Stimulated activated CD4-positive, alpha-beta T cell treated with anti-CD3 and anti-CD28 coated beads, Interleukin-1b, Interleukin-23, amount 100 ng/mL, for 1 hour (primary cell): ENCODE measurements at places on chromosomes 5 and 9.

DNA sequence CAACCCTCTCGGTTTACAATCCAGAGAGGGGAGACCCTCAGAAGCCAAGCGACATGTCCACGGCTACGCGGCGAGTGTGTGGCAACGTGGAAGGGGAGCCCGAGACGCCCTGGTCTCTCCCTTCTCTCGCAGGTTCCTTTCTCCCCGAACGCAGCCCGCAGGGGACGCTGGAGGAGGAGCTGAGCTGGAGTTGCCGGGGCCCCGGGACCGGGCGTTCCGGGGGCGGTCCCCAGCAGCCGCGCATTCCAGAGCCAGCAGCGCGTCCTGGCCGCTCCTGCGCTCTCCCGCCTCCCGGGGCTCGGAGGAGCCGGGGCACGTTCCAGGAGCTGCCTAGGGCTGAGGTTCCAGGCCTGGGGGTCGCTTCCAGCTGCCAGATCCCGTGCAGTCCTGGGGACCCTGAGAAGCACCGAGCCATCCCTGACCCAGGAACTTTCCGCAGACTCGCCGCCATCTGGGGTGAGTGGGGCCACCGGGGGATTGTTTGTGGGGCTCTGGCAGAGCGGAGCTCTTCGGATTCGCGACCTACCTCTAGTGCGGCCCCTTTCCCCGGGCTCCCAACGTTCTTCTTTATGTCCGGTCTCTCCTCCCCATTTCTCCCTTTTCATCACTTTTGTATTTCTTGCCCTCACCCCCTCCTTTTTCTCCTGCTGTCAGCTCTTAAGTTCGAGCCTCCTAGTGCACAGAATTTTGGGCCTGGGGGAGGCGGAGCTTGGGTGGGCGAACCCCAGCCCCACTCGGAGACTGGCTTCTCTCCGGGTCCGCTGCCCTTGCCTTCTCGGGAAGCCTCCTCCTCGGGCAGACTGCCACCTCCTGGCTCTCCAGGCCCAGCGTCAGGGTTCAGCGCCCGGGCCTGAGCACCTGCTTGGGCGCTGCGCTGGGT is at the start of gene SMIM3:
Gene SMIM3, plus strand, starts transcription at position 241 of the 880 bp plus-strand sequence. CDS start 16,684 bp downstream, outside the sequence.
- DNase-seq = no peak

GRCh38 chr9:83934569-83935275 is 13.5 kb upstream of the KIF27 start:
- no peak for DNase-seq

- DNase-seq = no peak
Observed at GRCh38 chr5:92401492-92401891, 1018.4 kb upstream of the ARRDC3 start.

- DNase-seq = no peak
Observed at GRCh38 chr5:137220523-137220927, 278.6 kb downstream of the SPOCK1 start.

- DNase-seq = no peak
Observed at GRCh38 chr5:54491326-54491725, 26.2 kb upstream of the SNX18 start.

- no peak for DNase-seq
Observed at GRCh38 chr9:129023908-129024233, 4.3 kb downstream of the SH3GLB2 start.

DNA sequence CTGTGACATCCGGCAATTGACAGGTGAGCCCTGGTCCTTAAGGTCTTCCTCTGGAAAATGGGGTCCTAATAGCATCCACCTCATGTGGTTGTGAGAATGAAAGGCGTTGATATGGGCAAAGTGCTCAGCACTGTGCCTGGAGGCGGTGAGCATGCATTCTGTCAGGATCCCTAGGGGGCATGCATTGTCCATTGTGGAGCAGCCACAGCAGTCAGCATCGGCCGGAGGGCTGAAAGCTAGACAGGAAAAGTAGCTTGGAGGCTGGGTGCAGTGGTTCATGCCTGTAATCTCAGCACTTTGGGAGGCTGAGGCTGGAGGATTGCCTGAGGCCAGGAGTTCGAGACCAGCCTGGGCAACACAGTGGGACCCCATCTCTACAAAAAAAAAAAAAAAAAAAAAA is 122.2 kb downstream of the LHX2 start:
- no peak for DNase-seq

DNA sequence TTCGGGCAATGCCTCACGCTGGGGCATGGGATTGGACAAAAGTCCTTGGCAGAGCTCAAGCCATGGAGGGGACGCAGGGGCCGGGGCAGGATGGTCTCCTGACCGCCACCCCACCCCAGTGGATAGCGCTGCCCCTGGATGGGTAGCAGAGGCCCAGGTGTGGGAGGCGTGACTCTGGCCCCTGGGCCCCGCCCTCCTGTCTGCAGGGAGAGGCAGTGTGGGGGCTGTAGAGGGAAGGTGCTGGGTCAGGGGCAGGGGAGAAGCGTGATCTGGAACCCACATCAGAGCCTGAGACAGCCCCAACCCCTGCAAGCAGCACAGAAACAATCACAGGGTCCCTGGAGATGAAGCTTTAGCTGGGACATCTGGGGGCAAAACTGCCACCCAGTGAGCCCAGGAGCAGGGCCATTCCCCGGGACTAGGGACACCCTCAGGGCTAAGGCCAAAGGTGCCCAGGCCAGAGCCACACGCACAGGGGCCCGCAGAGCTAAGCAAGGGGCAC is 36.2 kb downstream of the NACC2 start:
- no peak for DNase-seq

GRCh38 chr5:134792286-134792685 is 33.7 kb downstream of the DDX46 start:
- no peak for DNase-seq

GRCh38 chr5:55438998-55439397 is 95.8 kb downstream of the PLPP1 start:
- no peak for DNase-seq

DNA sequence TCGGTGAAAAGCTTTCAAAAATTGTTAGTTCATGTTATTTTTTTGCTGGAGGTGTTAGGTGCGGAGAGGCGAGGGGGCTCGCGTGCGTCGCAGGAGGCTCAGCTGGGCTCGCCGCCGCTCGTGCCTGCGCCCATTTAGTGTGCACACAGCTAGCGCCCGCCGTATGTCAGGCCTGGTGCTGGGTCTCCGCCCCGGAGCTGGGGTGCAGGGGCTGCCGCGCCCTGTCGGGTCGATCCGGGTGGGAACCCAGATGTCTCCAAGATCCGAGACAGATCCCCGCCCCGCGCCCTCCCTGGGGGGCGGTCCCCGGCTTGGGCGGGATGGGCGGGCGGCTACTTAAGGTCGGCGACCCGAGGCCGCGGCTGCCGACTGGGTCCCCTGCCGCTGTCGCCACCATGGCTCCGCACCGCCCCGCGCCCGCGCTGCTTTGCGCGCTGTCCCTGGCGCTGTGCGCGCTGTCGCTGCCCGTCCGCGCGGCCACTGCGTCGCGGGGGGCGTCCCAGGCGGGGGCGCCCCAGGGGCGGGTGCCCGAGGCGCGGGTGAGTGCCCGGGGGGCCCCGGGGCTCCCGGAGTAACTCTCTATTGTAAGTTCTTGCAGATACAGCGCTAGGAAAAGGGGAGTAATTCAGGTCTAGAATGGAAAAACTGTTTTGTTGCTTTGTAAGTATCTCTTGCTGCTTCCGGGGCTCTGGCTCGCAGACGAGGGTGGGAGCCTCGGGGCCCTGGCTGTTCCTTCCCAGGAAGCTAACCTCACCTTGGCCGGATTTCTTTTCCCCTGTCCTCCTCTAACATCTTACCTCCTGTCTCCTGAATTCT is 31.7 kb downstream of the GSN start:
- DNase-seq = no peak

- DNase-seq = no peak
Observed at GRCh38 chr5:66193419-66193818, 49.3 kb downstream of the SREK1 start.

DNA sequence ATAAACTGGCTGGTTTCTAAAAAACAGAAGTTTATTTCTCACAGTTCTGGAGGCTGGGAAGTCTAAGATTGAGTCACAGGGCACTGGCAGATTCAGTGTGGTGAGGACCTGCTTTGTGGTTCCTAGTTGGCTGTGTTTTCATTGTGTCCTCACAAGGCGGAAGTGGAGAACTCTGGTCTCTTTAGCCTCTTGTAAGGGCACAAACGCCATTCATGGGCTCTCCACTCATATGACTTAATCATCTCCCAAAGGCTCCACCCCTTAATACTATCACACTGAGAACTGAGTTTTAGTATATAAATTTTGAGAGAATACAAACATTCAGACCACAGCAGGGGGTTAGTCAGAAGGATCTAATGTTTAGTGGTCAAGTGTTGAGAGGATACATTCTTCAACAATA is 208.2 kb downstream of the SEC61B start:
- no peak for DNase-seq

DNA sequence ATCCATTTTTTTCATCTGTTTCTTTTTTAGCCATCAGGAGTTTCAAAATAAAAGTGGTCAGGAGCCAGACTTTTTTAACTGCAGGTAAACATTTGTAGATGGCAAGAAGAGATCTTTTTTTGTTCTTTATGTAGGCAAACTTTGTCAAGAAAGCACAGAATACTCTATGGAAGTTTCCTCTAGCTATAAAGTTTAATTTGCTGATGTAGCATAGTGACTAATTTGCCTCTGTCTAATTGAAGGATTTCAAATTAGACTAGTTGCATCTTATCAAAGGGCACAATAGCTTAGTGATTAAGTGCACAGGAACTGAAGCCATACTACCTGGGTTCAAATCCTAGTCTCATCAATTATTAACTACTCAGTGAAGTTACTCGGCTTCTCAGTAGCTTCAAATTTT is 22.0 kb downstream of the FGF10 start:
- DNase-seq = no peak

DNA sequence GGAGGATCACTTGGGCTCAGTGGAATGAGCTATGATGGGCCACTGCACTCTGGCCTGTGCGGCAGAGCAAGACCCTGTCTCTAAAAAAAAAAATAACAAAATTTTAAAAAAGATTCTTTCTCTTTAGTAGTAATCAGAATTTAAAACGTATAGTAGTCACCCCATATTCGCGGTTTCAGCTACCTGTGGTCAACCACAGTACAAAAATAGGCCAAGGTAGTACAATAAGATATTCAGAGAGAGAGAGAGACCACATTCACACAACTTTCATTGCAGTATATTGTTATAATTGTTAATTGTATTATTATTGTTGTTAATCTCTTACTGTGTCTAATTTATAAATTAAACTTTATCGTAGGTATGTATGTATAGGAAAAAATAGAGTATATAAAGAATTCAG is 18.7 kb downstream of the INIP start:
- DNase-seq = no peak

- no peak for DNase-seq
Observed at GRCh38 chr5:59287884-59288283, 605.6 kb downstream of the PDE4D start.

DNA sequence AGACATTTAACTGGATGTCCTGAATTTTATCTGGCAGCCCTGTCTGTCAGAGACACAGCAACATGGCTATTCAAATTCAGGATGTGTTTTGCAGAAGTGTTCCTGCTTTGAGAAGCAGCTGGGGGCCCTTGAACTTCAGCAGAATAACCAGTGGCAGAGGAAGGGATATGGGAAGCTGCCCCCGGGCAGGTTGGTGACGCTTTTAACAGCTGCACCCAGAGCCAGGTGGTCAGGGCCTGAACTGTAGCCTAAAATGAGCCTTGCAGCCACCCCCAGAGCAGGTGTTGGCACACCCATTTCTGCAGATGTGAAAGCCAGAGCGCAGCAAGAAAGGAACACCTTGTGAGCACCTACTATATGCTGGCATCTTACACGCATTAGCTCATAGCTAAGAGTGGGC is 128.7 kb upstream of the BOD1 start:
- DNase-seq = no peak

DNA sequence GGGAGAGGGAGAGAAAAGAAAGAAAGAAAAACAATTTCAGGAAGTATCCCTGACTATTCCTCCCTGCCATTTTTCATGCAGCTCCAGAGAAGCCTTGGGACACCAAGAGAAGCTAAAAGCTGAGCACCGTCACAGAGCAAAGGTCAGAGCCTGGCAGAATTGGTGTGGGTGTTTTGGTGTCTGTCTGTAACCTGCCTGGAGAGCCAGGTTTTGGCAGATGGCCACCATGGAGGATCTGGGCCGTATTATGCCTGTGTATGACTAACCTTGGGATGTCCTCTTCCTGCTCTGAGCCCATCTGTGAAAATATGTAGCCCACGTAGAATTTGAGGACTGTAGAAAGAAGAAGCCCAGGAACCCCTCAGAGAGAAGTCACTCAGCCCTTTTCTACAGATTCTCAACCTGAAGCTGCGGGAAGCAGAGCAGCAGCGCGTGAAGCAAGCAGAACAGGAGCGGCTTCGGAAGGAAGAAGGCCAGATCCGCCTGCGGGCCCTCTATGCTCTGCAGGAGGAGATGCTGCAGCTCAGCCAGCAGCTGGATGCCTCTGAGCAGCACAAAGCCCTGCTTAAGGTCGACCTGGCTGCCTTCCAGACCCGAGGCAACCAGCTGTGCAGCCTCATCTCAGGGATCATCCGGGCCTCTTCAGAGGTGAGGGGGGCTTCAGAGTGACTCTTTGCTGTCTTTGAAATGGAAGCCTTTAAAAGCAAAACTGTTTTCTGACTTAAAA is 18.8 kb downstream of the GLE1 start:
- DNase-seq = no peak

DNA sequence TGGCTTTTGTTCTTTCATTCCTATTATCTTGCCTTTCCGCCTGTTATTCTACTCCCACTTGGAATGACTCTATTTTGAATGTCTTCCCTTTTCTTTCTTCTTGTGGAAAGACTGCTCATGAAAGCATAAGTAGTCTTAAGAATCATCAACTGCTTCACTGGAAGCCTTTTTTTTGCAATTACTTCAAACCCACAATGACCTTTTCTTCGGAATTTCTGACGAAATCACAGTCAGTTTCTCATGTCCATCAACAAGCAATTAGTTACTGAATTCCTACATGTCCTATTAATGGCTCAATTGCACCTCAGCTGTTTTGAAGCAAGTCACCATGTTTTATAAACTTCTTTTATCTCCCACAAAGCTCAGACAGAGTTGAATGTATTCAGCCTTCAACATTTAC is 196.2 kb downstream of the TARS1 start:
- no peak for DNase-seq

GRCh38 chr9:72274441-72274840 is 90.6 kb downstream of the ZFAND5 start:
- DNase-seq = no peak

DNA sequence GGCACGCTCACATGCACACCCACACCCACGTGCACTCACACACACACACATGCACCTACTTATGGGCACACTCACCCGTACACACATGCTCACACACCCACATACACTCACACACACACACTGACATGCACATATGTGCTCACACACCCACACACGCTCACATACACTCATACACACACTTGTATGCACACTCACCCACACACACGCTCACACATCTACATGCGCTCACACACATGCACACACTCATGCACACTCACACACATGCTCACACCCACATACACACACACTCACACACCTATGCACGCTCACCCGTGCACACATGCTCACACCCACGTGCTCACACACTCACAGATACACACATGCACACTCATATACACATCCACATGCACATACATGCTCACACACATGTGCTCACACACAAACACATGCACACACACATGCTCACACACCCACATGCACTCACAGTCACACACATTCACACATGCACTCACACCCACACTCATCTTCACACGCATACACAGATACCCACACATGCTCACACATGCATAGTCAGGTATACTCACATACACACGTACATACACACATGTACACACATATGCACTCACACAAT is 138.3 kb downstream of the OLFM1 start:
- DNase-seq = no peak

GRCh38 chr5:15695215-15695731 is 195.3 kb downstream of the FBXL7 start:
- DNase-seq = no peak
